Endodermal cell (in vitro differentiated cells): ENCODE measurements at places on chromosomes 7 and 10. TPM values are rescaled to one million over a fixed set of nuclear protein-coding genes. Genes with fewer than 3 reads are reported as not detected.

DNA sequence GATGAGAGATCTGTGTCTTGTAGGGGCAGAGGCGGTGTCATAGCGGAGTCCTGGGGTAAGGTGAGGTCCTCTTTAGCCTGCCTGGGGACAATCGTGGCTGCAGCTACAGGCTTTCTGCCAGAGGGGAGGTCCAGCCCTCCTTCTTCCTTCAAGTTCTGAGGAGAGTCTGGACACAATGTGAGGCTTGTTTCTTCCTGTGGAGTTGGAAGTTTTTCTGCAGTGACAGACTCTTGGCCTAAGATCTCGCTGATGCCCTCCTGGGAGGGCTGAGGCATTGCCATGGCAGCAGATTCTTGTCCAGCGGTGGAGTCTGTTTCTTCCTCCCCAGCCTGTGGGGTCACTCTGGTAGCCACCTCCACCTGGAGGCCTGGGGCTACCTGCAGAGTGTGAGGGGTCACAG is 4.4 kb downstream of the NACAD start:
- no peaks in the 10 kb centered on the region for H3K4me1 ChIP-seq
- no peak for DNase-seq
- H3K4me3 ChIP-seq = no peak overlapping the region
- H3K27me3 ChIP-seq = peaks cover 6% of the 10 kb centered on the region
- H3K36me3 ChIP-seq = no peaks in the 10 kb centered on the region

- DNase-seq = no peak
- no peaks in the 10 kb centered on the region for H3K36me3 ChIP-seq
- no peaks in the 10 kb centered on the region for H3K4me1 ChIP-seq
- H3K27me3 ChIP-seq = no peaks in the 10 kb centered on the region
Observed at GRCh38 chr10:69748621-69749020, 53.1 kb upstream of the COL13A1 start.

Gene KNDC1
- total RNA-seq = 5.7 to 6.5 TPM (median 6.2 TPM) in 3 replicates

Gene SPDYE2
- total RNA-seq = not detected in 2 replicates

GRCh38 chr7:139966949-139967348 is 95.8 kb downstream of the PARP12 start:
- no peaks in the 10 kb centered on the region for H3K36me3 ChIP-seq
- no peak for DNase-seq
- no peak overlapping the region for H3K27ac ChIP-seq
- no peaks in the 10 kb centered on the region for H3K27me3 ChIP-seq
- H3K4me1 ChIP-seq = peaks cover 3% of the 10 kb centered on the region

Gene CACNA2D1
- total RNA-seq = 16.9 to 20.0 TPM (median 18.7 TPM) in 3 replicates

GRCh38 chr10:44647877-44648542 is 263.1 kb upstream of the CXCL12 start:
- no peak overlapping the region for H3K4me3 ChIP-seq
- H3K27me3 ChIP-seq = no peaks in the 10 kb centered on the region
- no peaks in the 10 kb centered on the region for H3K4me1 ChIP-seq
- no peak overlapping the region for H3K27ac ChIP-seq

- no peaks in the 10 kb centered on the region for H3K36me3 ChIP-seq
- H3K27ac ChIP-seq = no peak overlapping the region
- no peak for DNase-seq
- no peaks in the 10 kb centered on the region for H3K27me3 ChIP-seq
- H3K4me3 ChIP-seq = no peak overlapping the region
Observed at GRCh38 chr10:92753865-92754264, 64.1 kb downstream of the HHEX start.

Gene LFNG
- total RNA-seq = 46.4 and 47.2 TPM in 2 replicates

DNA sequence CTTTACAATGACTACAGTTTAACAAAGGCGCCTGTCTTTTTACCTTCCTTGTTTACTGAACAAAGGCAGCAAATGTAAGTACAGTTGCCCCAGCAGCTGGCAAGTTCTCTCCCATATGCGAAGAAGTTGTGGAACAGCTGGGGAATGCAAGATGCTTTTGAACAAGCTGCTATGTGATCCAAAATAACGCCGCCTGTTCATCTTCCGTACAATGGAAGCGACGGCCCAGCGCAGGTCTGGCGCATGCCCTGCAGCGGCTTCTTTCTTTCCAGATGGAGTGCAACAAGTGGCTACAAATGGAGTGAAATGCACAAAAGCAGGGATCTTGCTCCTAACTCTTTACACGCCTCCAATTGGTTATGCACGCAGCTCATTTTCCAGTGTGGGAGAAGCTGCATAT is 97.0 kb upstream of the SVIL start:
- no peak overlapping the region for H3K4me3 ChIP-seq
- peaks cover 7% of the 10 kb centered on the region for H3K36me3 ChIP-seq
- H3K4me1 ChIP-seq = peaks cover 4% of the 10 kb centered on the region
- no peaks in the 10 kb centered on the region for H3K27me3 ChIP-seq

DNA sequence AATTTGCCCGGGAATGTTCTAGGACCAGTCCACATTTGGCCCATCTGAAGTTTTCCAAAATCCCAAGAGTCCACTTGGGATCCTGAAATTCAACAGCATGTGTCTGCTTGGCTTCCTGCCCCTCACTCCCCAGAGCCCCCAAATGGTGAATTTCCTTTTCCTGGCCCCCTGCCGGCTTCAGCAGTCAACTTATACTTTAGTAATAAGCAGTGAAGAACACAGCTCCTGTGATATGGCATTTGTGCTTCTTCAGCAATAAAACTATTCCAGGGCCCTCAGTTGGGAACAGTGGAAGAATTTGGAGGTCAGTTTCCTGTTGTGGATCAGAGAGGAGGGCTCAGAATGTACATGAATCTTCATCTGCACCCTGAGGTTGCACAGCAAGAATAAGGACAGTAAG is 51.1 kb downstream of the PRF1 start:
- H3K27ac ChIP-seq = no peak overlapping the region
- no peak for DNase-seq
- H3K4me3 ChIP-seq = no peak overlapping the region
- no peaks in the 10 kb centered on the region for H3K27me3 ChIP-seq
- no peaks in the 10 kb centered on the region for H3K4me1 ChIP-seq

DNA sequence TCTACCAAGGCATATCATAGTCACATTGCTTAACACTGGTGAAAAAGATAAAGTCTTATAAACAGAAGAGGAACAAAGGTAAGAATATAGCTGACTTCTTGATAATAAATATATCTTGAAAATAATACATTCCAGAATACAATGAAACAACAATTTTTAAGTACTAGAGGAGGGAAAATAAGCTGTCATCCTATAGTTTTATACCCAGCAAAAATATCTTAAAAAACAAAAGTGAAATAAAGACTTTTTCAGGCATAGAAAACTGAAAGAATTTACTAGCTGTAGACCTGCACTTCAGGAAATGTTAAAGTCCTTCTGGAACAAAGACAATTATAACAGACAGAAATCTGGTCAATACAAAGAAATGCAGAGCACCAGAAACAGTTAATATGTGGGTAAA is 21.4 kb upstream of the MACROH2A2 start:
- no peak for DNase-seq
- H3K27ac ChIP-seq = no peak overlapping the region
- H3K36me3 ChIP-seq = no peaks in the 10 kb centered on the region
- no peaks in the 10 kb centered on the region for H3K27me3 ChIP-seq
- H3K4me3 ChIP-seq = peak overlapping the region; percentile 12
- H3K4me1 ChIP-seq = peaks cover 2% of the 10 kb centered on the region
